ENCODE measurements at places on chromosomes 16 and 17.

DNA sequence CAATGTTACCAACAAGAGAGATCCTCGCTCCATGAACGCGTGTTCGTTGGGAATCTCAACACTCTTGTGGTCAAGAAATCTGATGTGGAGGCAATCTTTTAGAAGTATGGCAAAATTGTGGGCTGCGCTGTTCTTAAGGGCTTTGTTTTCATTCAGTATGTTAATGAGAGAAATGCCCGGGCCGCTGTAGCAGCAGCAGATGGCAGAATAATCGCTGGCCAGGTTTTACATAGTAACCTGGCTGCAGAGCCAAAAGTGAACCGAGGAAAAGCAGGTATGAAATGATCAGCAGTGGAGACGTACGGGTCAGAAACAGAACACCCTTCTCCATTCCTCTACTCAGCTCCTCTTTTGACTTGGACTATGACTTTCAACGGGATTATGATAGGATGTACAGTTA lies 13.3 kb downstream of the SOCS1 start:
- DNase-seq: no peak

DNA sequence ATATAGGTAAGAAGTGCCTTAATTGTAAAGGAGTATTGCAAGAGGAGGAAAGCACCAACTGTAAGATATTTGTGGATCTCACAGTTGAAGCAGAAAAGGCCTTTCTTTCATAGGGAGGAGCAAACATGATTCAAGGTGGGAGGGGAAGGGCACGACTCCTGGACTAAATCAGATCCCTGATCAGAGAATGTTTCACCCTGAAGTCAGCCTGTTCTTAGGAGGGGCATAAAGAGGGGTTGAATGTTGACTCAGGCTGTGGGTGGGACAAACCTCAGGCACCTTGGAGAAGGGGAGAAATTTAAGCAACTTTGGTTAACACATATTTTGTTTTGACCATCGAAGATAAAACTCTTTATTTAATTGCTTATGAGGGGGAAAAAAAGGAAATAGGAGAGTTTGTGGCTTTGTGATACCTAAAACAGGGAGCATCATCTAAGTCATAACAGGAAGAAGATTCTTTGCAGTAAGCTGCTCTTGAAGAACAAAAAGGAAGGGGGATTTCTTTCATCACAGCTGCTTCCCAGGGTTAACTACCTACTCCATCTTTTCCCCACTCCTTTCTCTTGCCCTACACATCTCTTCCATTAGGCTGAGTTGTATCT lies 158.6 kb upstream of the ZNF267 start:
- no peak for DNase-seq

DNA sequence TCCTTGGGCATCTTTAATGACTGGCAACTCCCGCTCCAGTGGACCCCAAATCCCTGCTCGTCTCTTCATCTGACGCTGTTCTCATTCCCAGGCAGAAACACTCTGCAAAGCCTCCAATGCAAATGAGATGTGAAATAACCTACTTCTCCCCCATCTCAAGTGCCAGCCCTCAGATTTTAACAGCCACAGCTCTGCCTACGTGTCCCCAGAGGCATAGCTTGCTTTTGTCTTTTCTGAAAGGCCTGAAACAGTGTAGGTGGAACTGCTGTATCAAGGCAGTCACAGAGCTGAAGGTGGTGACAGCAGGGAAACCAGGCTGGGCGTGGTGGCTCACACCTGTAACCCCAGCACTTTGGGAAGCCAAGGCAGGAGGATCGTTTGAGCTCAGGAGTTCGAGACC lies 14.7 kb downstream of the RPH3AL start:
- DNase-seq: no peak

- no peak for DNase-seq
Measured at GRCh38 chr17:17416400-17417360, 60.1 kb upstream of the MED9 start.

DNA sequence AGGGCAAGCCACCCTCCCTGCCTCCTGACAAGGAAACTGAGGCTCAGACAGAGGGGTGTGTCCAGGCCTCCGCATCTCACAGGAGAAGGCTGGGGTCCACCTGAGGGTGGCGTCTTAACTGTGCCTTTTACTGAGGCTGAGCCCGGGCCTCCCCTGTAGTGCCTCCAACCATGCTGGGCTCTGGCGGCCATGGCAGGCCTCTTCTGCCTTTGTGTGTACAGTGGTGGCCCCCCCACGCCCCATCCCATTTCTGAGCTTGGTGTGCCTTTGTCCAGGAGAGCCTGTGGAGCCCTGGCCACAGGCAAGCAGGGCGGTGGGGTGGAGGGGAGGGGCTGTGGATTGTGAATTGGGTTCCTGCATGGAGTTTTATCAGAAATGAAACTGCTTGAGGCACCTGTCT lies 31.2 kb downstream of the MGRN1 start:
- no peak for DNase-seq

DNA sequence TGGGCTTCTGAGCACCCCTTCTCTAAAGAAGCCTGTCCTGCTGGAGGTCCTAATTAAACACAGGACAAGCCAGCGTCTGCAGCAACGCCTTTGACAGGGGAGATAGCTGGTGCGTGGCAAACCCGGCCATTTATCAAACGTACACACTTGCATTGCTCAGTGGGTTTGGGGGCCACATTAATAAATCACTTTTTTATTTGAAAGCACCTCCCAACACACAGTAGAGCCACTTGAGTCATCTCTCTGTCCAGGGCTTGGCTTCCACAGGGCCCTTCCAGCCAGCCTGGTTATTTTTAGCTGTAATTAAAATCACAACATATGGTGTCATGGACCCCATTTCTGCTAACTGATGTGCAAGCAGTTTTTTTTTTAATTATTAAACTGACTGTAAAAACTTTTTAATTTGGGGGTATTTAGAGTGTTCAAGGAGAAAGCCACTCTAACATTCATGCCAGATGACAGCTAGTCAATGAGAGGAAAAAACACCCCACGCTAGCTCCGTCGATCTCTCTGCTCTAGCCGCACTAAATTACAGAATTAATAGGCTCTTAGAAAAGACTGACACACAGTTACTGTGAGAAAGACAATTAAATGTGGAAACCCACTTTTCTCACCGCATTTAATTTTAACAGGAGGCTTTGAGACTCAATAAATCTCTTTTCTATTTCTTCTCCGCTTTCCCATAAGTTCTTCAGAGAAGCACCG lies 201.0 kb upstream of the WSCD1 start:
- no peak for DNase-seq

DNA sequence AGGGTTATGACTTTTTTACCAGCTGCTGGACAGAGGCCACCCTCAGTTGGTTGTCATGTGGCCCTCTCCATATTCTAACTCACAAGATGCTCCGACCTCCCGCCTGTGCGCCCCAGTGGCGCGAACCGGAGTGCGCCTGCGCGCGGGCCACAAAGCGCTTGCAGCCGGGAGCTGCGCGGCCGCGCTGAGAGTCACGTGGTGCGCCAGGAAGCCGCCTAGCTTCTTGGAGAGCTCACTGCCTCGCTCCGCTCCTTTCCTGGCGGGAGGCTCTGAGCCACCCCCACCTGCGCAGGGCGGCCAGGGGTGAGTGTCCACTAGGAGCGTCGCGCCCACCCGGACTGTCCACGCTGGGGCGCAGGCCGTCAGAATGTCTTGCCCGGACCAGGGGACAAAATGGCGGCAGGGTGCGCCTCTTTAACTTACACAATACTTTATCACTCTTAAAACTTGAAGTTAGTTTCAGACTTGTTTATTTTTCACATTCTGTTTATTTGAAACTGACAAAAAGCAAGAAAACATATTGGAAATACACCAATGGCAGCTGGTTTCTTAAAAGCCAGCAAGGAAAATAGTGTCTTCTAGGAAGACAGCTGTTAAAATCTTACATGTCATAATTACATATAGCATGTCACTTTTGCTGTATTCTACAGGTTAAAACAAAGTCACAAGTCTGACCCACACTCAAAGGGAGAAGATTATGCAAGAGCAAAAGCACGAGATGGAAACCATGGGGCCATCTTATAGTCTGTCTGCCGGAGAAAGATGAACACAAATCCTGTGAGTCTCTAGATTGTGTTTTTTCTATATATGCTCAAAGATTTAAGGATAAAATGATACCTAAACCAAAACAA lies 357.9 kb downstream of the CNTNAP4 start:
- no peak for DNase-seq

GRCh38 chr17:75047398-75048098 lies 523 bp downstream of the KCTD2 start:
- DNase-seq: no peak

Measured in left renal cortex interstitium (tissue), 4 donors.